Activated T-cell treated with anti-CD3 and anti-CD28 coated beads for 48 hours (primary cell): ENCODE measurements at places on chromosomes 2 and 18.
A peak's percentile ranks its signal among the peaks of the same experiment; 100 is the strongest.

DNA sequence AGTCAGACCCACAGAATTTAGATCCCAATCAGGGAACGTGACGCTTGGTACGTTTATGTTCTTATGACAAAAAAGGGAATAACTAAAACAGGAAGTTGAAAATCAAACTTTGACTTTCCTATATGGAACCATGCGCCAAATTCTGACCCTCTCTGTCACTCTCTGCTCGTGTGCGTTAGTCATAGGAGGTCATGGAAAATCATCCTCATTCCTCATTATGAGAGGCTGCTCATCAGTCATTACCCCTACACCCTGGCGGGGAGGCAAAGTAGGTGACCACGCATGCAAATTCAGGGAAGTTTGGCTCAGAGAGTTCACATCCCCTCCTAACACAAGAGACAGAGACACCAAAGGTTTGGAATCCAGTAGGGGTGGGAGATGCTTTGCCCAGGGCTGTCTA, 15.5 kb downstream of the IL1F10 start:
- no peak for DNase-seq

DNA sequence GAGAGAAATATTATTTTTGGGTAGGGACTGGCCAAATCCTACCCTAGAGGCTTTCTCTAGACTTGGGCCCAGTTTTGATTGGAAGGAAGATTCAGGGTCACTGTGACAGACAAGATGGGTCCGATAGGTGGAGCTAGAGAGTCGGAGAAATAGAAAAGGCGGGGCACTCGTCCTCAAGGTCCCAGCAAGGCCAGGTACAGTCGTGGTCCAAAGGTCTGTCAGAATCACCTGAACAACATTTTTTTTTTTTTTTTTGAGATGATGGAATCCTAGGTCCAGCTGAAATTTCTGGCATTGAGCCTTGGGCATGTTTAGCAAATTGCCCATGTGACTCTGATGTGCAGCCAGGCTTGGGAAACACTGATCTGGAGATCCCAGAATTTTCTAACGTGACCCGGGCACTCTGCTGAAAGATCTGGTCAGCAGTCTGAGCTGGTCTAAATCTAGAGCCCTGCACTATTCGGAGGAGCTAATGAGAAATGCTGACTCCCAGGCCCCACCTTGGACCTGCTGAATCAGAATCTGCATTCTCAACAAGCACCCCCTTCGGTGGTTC, 23.0 kb upstream of the NTSR2 start:
- peak; percentile 40 for DNase-seq

- no peak for DNase-seq
These were observed 170.9 kb upstream of the SIX2 start for GRCh38 chr2:45180033-45180746.

DNA sequence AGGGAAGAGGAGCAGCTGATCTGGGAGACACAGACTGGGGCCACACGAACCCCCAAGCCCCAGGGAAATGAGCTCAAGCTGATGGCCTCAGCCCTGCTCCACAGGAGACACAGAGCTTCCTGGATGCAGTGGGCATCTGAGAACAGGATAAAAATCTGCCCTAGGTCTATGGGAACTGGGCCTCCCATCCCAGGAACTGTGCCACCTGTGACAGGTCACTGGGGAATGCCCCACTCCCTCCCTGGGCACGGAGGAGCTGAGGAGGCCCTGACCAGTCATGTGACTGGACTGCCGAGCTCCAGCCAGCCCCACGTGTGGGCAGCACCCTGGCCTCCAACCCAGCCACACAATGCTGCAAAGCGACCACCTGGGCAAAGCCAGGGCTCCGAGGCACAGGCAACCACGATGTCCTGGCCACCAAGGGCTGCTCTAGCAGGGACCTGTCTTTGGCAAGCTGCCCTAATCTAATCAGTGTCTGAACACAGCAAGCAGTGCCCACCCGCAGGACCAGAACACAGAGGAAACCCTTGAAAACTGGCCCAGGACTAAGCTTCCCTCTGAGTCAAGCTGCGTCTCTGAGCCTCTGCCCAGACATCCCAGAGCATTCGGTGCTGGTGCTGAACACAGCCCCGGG, 57.8 kb upstream of the ID2 start:
- no peak for DNase-seq

- no peak for DNase-seq
These were observed 82.0 kb upstream of the NEDD4L start for GRCh38 chr18:57961876-57962505.

DNA sequence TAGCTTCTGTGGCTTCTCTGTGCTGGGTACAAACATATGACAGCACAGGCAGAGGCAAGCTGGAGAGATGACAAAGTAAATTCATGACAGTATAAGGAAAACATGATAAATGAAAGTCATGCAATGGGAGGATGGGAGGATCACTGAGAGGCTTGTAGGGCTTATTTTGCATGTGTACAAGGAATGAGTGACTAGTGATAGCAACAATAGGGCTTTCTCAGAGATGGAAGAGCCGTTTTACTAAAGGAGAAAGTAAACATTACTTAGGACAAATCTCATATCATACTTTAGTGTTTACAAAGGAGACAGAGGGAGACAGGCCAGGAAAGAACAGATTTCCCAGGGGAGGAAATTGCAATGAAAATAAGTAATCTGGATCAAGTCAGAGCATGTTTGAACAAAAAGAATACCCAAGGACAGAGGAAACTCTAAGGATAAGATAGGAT, 82.5 kb upstream of the RBMS1 start:
- DNase-seq, result no peak

- no peak for DNase-seq
These were observed 1206.7 kb upstream of the CDH2 start for GRCh38 chr18:29383311-29384273.

- DNase-seq, result no peak
These were observed 480.2 kb upstream of the CHST9 start for GRCh38 chr18:27665264-27665799.

DNA sequence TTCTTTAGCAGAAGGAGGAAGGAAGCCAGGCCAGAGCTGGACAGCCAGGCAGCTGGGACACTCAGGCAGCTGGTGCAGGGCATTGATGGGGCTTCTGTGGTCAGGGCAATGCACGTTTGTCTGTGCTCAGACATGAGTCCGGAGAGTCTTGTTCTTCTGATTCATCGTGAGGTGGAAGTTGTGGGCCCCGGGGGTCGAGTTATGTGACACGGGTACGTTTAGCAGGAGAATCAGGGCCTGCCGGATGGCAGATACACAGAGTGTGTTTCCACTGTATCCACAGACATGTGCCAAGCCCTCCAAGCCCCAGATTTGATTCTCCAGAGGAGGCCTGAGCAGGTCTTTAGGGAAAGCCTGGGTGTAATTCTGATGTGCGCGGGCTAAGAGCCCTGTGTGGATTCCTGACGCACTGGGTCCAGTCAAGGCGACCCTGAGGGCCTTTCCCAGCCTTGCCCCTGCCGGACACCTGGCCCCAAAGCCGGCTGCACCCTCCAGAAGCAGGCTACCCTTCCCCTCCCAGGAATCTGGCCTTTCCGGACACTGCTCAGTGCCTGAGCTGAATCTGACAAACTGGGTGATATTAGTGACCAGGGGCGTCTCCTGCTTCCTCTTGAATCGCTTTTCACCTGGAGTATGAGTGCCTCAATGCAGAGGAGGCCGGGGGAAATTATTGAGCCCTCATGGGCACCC, 10.1 kb downstream of the ARHGEF4 start:
- no peak for DNase-seq

GRCh38 chr2:171763602-171764001, 76.3 kb downstream of the DYNC1I2 start:
- DNase-seq, result no peak

GRCh38 chr2:236762628-236763027, 193.0 kb downstream of the ACKR3 start:
- DNase-seq, result no peak

GRCh38 chr18:1094409-1094808, 189.7 kb downstream of the ADCYAP1 start:
- DNase-seq, result no peak

GRCh38 chr2:74502720-74503505, 3.5 kb upstream of the LBX2 start:
- peak; percentile 54 for DNase-seq

GRCh38 chr18:52349498-52349897, 9.5 kb downstream of the DCC start:
- no peak for DNase-seq

DNA sequence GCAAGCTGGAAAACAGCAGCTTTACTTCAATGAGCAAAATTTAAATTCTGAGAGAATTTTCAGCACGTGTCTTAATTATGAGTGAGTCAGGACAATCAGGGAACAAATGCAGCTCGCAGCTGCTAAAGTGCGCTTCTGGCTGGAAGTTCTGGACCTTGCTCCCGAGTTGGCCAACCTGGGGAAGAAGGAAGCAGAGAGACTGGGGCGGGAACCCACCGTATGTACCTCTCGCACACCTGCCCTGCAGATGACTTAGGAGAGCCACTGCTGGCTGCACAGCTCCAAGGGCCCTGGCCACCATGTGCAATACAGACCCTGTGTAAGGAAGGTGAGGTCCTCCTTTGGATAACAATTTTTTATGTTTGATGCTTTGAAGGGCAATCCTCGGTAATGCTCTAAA, 42.4 kb downstream of the REEP1 start:
- no peak for DNase-seq

- DNase-seq, result no peak
These were observed 50.9 kb upstream of the RGPD4 start for GRCh38 chr2:107775791-107776190.

DNA sequence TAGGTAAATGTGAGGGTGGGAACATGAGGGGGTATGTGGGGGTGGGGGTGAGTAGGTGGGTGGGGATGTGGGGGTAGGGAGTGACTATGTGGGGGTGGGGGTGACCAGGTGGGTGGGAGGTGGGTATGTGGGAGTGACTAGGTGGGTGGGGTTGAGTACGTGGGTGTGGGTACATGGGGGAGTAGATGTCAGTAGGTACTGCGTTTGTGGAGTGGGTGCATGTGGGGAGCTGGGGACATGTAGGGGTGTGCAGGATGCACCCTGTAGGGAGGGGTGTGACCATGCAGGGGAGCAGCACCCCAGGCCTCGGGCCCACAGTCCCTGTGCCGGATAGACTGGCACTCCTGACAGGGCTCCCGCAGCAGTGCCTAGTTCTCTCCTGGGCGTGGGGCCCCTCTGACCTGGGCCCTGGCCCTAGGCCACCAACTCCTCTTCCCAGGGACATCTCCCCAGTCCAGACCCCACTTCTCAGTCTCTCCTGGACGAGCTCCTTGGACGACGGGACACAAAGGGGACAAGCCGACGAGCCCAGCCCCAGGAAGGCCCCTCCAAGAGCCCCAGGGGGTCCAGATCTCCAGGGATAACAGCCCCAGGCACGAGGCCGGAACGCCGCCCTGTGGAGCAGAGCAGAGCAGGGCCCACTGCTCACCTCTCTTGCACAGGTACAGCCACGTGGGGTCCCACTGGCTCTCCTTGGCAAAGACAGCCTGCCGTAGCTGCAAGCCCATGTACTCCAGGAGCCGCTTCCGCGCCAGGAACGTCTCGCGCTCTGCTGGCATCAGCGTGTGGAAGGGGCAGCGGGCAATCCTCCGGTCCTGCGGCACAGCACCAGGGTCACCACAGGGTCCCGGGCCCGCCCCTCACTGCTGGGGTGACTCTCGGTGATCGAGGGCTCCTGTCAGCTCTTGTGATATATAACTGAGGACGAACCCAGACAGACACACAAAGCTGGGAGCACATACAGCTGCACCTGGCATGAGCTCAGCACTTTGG, 58.2 kb downstream of the ANKMY1 start:
- DNase-seq, result no peak

DNA sequence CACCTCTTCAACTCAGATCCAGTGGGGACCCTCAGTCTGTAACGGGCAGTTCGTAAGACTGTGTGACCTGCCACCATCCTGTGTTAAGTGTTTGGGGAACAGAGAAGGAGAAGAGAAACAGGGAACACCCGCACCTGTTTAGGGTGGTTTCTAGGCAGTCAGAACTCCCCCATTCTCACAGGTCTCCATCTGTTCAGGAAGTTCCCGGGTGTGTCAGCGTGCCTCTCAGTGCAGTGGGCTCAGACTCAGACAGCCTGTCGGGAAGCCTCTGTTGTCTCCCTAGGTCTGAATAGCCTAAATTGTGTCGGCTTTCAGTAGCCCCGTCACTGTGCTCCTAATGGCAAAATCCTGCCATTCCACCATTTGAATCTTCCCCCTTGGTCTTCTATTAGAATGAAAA, 256.6 kb downstream of the LOXHD1 start:
- no peak for DNase-seq

DNA sequence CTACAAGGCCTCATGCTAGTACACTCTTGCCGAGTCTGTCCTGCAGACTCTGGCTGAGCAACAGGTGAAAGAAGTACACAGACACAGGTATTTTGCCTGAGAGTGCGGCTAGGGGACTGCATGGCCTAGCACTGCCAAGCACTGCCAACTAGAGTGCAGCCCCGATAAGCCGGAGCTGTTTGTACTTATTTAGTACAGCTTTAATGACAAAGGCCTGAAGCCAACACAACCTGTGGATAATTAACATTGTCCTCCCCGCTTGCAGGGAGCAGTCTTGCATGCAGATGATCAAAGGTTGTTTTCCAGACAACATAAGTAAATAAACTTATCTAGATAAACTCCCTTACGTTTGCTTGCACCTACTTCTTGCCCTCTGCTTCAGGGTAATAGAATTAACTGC, 63.7 kb upstream of the MMADHC start:
- DNase-seq, result no peak

DNA sequence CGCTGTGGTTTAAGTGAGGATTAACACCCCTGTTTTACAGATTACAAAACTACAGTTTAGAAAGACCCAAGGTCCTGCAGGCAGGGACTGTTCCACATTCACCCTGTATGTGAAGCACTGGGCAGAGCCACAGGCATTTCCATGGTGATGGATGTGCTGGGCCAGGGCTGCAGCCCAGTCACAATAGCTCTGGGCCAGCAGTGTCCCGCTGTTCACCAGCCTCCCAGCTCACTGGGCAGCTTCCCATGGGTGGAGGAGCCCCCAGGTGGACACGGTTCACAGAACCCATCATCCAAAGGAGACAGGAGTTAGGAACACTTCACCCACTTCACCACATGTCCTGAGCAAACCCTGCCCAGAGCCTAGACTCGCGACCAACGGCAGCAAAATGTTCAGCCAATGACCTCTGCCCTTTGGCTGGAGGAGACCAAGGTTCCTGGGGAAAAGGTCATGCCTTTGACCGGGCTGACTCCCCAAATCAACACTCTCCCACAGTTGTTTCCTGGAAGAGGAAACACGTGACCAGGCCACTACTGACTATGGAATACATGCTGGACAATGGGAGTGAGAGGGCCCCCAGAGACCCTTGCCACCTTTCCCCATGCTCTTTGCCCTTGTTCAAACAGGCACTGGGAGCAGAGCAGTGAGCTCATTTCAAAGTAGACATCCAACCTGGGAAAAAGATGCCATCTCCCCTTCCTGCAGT, 28.0 kb upstream of the SLC35F6 start:
- DNase-seq, result no peak

GRCh38 chr2:177881921-177882320, 190.7 kb downstream of the PDE11A start:
- DNase-seq, result no peak

GRCh38 chr2:171772373-171772772, 85.1 kb downstream of the DYNC1I2 start:
- DNase-seq, result no peak

GRCh38 chr2:133434959-133435668, 133.1 kb downstream of the NCKAP5 start:
- DNase-seq, result no peak

GRCh38 chr2:239609162-239609561, 208.3 kb upstream of the HDAC4 start:
- DNase-seq, result no peak

GRCh38 chr2:174863183-174863582, 98.9 kb upstream of the CHRNA1 start:
- no peak for DNase-seq
